RWPE1 (cell line): ENCODE measurements at places on chromosomes 11 and 22.

DNA sequence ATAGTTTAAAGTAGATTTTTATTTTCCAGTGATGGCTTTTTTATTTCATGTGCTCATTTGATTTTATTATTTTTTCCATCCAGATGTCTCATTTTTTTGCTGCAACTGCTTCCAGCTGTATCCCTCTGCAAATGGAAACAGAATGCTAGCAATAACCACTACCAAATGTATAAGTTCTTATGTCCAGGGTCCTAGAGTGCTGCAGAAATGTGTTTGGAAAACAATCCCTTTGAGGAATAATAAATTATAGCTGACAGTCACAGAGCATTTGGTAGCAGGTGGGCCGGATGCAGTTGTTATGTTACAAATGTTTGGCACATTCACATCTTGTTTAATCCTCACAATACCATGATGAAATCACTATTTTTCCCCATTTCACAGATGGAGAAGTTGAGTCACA lies 300.7 kb upstream of the PDGFD start:
- DNase-seq, result no peak

DNA sequence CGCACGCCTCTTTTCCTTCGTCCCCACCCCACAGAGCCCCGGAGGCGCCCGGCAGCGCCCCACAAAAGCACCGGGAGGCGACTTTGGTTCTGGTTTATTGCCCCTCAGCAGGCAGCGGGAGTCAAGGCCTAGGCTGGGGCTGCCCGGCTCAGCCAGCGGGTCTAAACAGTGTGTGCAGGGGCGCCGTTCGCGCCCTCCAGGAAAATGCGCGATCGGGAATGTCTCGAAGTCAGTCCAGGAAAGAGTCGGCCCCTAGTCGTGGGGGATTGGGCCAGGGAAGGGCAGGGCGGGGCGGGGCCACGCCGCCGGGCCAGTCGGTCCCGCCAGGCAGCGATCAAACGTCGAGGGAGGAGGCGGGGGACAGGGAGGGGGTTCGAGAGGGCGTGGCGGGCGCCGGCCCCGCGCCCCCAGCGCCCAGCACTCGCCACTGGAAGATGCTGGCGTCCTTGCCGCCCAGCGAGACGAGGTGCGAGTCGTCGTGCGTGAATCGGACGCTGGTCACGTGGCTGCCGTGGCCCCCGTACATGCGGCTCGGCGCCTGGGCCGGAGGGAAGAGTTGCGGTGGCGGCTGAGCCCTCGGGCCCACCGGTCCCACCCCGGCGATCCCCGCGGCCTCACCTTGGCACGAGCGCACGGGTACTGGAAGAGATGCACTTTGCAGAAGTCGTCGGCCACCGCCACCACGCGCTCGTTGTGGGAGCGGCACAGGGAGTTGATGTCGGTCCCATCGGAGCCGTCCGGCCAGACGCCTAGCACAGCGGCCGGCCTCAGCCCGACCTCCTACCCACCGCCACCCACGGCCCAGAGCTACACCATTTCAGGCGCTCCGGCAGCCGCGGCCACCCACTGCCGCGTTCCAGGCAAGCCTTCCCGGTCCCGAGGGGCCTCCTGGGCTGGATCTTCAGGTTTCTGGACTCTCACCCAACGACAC lies 741 bp upstream of the MTA2 start:
- peak; percentile 79 for DNase-seq

DNA sequence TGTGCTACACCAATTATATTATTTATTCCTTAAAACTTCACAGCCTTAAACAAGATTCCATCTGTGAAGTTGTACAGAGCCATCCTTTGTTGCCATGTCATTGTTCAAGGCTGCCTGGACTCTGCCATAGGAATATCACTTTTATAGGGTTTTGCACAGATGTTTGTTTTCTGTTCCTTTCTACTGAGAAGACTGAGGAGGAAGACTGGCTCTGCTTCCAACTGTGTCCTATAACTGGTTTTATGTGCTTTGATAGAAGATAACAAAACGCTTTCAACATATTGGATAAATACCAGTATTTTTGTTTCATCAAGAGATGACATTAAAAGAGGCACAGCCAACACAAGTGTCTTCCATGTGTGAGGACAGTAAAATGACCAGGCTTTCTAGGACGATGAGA lies 120.6 kb downstream of the CD44 start:
- no peak for DNase-seq

GRCh38 chr22:25704701-25705100 lies 37.3 kb upstream of the MYO18B start:
- DNase-seq, result no peak

GRCh38 chr22:47053726-47054141 lies 291.3 kb downstream of the TBC1D22A start:
- DNase-seq, result no peak

- DNase-seq, result peak; percentile 90
Measured at GRCh38 chr11:110196241-110196754, 100.1 kb downstream of the RDX start.

DNA sequence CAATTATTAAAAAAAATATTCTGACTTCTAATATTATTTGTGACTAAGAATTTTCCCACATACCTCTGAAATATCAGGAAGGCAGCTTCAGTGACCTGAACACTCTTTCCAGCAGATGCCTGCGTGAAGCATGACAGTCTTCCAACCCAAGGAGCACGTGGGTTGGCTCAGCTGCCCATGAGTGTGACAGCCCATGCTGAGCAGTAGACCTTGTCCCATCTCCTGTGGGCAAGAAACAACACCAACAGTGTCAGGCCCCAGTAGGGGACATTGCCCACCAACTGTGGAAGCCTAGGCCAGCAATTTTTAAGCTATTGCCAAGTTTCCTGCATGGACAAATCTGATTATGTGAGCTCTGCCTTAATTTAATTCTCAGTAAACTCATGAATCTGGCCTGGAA lies 66.4 kb upstream of the OLFML1 start:
- no peak for DNase-seq

DNA sequence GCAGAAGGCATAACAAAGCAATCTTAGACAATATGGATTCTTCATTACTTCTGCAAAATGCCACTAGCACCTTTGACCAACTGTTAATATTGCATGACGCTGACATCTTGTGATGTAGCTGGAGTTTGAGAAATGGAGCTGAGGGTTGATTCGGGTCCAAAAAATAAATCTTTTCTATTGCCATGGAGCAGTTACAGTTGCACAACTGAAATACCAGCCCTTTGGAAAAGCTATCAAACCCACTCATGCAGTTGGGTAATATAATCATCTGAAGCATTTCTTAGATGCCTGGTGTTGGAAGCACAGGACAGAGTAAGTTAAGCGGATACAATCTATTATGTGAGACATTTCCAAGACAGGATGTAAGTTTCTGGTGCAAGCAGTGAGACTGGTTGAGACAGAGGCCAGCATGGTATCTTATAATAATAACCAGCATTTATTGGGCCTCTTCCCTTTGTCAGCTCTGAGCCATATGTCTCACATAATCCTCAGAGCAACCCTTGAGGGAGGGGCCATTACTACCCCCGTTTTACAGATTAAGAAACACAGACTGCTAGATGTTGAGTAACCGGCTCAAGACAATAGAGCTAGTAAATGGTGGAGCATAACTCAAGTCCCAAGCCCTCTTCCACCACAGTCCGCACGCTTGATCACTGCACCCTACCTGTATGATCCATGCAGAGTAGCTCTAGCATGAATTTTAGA lies 74.9 kb upstream of the CAPRIN1 start:
- no peak for DNase-seq

DNA sequence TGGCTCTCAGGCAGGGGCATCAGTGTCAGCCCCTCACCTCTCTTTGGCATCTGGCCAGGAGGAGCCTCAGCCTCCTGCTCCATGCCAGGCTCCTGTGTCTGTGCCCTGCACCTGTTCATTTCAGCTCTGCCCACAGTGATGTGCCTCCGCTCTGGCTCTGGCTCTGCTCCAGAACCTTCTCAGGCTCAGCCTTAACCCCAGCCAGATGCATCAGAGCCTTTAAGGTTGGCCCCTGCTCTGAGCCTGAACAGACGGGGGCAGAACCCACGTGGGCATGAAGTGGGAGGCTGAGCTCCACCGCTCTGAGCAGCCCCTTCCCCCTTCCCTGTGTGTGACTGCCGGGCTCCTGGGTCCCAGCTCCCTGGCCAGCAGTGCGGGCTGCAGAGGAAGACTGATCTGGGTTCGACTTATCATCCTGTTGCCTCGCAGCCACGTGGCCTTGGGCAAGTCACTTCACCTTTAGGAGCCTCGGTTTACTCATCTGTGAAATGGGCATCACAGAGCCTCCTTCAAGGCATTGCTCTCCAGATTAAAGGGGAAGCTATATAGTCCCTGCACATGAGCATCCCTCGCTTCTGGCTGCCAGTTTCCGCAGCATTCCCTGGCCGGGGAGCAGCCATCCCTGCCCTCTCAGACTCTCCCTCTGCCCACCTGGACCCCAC lies 44.7 kb upstream of the RTL6 start:
- no peak for DNase-seq

DNA sequence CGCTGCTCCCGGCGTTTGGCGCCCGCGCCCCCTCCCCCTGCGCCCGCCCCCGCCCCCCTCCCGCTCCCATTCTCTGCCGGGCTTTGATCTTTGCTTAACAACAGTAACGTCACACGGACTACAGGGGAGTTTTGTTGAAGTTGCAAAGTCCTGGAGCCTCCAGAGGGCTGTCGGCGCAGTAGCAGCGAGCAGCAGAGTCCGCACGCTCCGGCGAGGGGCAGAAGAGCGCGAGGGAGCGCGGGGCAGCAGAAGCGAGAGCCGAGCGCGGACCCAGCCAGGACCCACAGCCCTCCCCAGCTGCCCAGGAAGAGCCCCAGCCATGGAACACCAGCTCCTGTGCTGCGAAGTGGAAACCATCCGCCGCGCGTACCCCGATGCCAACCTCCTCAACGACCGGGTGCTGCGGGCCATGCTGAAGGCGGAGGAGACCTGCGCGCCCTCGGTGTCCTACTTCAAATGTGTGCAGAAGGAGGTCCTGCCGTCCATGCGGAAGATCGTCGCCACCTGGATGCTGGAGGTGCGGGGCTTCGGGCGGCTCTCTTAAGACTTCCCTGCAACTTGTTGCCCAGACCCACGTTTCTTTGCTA lies at the start of gene CCND1:
Gene CCND1, plus strand, starts transcription at position 162 of the 587 bp plus-strand sequence. Its CDS starts 158 bp downstream, at position 320.
- peak; percentile 78 for DNase-seq

- no peak for DNase-seq
Measured at GRCh38 chr11:106280036-106280435, 202.6 kb downstream of the AASDHPPT start.

- no peak for DNase-seq
Measured at GRCh38 chr11:58024601-58025091, 965 bp downstream of the OR9Q1 start.

DNA sequence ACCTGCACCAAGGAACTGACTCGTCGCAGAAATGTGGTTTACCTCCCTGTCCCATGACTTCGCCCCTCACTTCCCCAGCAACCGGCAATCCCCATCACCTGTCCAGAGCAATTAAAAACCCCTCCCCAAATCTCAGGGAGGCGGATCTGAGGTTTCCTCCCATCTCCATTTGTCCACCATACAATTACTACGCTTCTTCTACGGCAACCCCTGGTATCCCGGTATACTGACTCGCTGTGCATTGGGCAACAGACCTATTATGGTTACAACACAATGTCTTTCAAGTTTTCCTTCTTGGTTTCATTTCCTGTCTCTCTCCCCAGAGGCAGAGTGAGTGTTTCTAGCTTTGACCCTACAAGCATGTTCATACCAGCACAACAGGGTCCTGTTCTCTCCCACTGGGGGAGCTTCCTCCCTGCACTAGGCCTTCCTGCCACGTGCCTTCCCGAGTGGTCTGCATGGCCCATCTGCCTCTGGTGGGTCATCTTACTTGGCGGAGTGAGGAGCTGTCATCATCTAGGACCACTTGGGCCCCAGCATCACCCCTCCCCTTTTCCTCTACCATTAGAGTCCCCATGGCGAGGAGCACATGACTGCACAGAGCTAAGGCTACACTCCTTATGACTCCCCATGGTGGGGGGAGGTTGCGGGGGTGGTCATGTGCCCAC lies 30.3 kb upstream of the NAP1L4 start:
- DNase-seq, result no peak
